ENCODE measurements at places on chromosomes 13 and 19.

DNA sequence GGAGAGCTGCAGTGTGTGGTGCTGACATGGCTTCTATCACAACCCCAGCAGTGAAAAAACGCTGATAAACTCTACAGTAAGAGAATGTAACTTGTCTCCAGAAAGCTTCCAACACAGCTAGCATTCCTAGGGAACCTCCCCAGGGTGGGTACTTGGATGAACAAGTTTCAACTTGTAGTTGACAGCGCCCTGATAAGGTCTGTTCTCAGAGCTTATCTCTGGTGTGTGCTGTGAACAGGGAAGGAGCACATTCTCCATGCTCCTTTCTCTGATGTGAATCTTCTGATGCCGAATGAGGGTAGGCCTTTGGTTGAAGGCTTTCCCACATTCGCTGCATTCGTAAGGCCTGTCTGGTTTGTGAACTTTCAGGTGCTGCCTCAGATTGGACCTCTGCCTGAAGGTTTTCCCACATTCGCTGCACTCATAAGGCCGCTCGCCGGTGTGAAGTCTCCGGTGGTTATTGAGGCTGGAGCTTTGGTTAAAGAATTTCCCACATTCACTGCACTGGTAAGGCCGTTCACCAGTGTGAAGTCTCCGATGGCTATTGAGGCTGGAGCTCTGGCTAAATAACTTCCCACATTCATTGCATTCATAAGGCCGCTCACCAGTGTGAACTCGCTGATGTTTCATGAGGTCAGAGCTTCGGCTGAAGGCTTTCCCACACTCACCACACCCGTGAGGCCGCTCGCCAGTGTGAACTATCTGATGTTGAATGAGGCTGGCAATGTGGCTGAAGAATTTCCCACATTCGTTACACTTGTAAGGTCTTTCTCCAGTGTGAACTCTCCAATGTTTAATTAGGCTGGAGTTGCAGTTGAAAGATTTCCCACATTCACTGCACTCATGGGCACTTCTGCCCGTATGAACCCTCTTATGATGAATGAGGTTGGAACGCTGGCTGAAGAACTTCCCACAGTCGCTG lies 5.9 kb downstream of the ZNF792 start:
- no peak for DNase-seq

DNA sequence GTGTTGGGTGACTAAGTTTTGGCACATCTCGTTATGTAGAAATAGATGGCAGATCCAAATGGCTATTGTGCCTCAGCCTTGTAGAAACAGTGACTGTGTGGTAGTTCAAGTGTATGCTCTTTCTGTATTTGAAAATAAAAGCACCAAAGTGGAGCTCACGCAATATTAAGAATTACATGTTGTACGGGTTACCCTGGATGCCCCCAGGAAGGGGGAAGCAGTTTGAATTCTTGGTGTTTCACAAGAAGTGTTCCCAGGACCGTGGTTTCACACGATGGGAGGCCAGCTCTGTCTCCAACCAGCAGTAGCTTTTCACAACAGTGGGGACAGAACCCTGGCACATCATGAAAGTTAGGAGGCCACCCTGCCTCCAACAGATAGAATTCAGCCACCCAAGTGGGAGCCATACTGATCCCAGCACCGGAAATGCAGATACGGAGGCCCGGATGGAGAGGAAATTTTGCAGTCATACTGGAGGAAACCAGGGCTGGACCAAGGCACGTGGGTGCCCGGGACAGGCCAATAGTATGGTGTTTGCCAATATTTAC lies 8.9 kb downstream of the FLT1 start:
- no peak for DNase-seq

DNA sequence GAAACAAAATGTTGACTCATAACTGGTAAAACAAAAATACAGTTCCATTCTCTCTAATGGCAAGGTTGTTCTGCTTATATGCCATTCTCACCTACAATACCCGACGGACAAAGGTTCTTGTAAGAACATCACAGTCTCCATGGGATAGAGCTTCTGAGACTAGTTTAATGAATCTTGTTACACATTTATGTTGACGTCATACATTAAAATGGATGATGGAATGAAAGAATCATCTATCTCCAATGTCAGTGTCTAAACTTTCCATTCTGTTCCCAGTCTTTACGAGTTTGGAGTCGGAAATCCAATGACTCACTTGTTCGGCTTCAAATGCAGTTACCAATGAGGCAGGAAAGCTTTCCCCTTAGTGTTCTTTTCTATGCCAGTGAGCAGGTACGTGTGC lies 17.7 kb downstream of the ZNF160 start:
- no peak for DNase-seq

DNA sequence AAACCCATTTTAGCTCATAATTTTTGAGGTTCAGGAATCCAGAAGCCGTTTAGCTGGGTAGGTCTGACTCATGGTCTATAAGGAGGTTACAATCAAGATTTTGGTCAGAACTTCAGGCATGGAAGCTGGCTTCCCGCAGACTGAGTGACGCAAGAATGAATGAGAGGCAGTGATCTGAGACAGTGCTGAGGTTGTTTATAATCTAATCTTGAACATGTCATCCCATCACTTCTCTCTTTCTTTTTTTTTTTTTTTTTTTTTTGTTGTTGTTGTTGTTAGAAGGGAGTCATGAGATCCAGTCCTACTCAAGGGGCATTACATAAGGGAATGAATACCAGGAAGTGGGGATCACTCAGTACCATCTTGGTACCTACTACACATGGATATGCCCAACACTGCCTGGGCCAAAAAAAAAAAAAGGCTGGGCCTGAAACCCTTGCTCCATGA lies 217.4 kb downstream of the DLEU7 start:
- no peak for DNase-seq

- DNase-seq, result peak; percentile 74
Observed at GRCh38 chr13:75876142-75877050, 240.3 kb downstream of the LMO7 start.

GRCh38 chr19:17824339-17824738 lies 3.0 kb upstream of the INSL3 start:
- no peak for DNase-seq

- DNase-seq, result no peak
Observed at GRCh38 chr13:33351319-33351718, 65.8 kb upstream of the STARD13 start.

DNA sequence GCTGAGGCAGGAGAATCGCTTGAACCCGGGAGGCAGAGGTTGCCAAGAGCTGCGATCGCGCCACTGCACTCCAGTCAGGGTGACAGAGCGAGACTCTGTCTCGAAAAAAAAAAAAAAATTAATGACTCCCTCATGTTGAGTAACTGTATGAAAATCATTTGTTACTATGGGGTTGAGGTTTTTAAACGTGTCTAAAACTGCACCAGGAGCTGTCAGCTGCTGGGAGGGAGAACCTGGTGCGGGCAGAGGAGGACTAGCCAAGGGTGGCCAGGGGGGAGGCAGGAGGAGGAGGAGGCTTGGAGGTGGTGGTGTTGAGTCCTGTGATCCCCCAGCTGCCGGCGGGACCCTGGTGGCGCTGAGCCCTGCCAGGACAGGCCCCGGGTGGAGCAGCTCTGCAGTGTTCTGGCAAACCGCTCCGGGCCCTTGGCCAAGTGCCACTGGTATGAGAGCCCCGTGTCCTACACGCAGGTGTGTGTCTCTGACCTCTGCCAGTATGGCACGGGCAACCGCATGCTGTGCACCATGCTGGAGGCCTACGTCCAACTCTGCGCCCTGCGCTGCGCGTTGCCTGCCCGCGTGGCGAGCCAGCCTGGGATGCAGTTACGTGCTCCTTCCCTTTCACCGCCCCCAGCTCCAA lies 17.1 kb upstream of the FXYD3 start:
- DNase-seq, result no peak

DNA sequence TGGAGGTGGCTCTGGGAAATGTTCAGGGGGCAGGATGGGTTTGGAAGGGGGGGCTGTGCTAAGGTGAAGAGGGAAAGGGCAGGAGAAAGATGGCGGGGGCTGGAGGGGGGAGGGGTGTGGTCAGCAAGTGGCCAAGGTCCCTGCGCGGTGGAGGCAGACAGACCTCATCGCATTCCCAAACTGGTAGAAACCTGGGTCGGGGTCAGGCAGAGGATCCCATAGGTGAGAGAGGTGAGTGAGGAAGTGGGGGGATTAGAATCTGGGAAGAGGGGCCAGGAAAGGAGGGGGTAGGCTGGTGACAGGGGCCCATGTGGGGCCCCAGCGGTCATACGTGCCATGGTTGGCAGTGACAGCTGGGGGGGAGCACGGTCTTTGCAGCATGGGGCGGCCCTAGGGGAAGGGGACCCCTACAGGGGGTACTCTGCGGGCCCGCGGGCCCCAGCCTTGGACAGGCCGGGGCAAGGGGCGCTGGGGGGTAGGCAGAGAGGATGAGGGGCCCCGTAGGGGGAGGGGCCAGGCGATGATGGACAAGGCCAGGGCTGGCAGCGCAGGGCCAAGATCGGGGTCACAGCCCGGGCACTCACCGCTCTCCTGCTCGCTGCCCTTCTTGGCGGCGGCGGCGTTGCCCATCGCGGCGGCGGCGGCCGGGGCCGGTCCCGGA lies 514 bp downstream of the PRKACA start:
- no peak for DNase-seq

GRCh38 chr13:42333613-42334328 lies 61.8 kb downstream of the AKAP11 start:
- no peak for DNase-seq

GRCh38 chr13:29073755-29074154 lies 253.6 kb downstream of the MTUS2 start:
- DNase-seq, result no peak

- DNase-seq, result no peak
Observed at GRCh38 chr13:44347301-44347700, 26.3 kb upstream of the SERP2 start.

DNA sequence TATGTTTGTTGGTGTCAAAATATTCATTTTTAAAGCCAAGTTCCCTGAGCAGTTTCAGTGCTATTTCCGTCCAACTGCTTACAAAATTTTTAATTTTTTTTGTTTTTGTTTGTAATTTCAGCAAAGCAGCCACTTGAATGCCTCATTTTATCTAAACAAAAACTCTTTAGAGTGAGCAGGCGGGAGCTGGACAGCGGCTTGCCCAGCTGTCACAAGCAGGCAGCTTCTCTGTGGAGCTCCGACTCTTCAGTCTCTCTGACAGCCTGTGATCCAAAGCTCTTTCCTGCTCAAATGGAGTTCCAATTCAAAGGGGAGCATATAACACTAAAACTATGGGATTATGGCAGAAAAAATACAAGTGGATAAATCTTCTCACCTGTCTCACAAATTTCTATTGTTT lies 618.3 kb upstream of the PCDH20 start:
- DNase-seq, result no peak

DNA sequence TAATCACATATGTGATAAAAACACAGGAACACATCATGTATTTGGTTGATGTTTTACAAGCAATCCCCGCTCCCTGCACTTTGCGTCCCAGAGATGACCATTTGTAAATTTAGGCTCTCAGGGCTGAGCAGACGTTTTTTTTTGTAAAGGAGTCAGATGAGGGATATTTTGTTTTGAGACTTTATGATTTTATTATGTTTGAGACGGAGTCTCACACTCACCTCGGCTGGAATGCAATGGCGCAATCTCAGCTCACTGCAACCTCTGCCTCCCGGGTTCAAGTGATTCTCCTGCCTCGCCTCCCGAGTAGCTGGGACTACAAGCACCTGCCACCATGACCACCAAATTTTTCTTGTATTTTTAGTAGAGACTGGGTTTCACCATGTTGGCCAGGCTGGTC lies 1.4 kb downstream of the TLE6 start:
- no peak for DNase-seq

DNA sequence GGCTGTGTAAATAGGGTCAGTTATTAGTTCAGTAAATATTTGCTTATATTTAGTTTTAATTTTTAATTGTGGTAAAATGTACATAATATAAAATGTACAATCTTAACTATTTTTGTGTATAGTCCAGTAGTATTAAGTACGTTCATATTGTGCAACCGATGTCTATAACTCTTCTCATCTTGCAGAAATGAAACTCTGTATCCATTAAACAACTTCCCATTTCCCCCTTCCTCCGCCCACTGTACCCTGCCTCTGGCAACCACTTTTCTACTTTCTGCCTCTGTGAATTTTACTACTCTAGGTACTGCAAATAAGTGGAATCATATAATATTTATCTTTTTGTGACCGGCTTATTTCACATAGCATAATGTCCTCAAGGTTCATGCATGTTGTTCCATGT lies 24.4 kb downstream of the UBAC2 start:
- DNase-seq, result no peak

DNA sequence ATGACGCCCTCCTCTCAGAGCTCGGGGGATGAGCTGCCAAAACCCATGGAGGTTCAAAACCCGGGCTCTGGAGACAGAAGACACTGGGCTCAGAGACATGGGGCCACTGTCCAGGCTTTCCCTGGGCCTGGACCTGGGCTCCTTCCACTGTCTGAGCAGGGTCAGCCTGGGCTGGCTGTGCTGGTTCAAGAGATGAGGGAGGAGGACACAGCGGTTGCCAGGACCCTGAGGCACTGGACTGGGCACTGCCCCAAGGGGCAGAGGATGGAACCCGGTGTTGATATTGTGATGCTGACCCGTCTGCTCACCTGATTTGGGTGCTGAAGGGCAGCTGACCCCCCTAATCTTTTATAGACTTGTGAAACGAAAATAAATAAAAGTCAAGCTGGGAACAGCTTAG lies 14.1 kb upstream of the SIGLEC11 start:
- no peak for DNase-seq

GRCh38 chr19:47155148-47155547 lies 24.5 kb downstream of the SAE1 start:
- no peak for DNase-seq

DNA sequence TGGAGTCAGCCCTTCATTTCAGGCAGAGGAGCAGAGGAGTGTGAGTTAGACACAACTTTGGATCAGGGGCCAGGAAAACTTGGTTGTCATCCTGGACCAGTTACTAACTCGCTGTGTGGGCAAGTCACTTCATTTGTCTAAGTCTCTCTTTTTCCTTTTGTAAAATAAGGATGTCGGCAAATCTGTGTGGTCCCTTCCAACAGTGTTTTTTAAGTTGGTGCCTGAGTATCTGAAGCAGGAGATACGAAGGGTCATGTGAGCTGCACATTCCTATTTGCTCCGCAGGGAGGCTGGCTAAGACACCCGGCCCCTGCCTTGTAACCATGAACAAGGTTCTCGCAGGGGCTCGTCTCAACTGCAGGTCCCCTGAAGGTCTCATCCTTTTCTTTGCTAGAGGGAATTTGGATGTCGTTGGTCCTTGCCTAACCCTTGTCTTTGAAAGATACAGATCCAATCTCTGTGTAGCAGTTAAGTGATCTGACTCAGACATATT lies 64.3 kb downstream of the LRCH1 start:
- no peak for DNase-seq

GRCh38 chr19:13010992-13011652 lies 15.8 kb downstream of the NFIX start:
- DNase-seq, result no peak

GRCh38 chr13:79194272-79194671 lies 211.8 kb downstream of the RBM26 start:
- no peak for DNase-seq

All from right atrium auricular region (tissue), 2 donors.